Frontal cortex (tissue), 4 donors: ENCODE measurements at places on chromosomes 1 and 21.

- no peak for DNase-seq
Measured at GRCh38 chr1:109668123-109668775, 392 bp downstream of the GSTM2 start.

DNA sequence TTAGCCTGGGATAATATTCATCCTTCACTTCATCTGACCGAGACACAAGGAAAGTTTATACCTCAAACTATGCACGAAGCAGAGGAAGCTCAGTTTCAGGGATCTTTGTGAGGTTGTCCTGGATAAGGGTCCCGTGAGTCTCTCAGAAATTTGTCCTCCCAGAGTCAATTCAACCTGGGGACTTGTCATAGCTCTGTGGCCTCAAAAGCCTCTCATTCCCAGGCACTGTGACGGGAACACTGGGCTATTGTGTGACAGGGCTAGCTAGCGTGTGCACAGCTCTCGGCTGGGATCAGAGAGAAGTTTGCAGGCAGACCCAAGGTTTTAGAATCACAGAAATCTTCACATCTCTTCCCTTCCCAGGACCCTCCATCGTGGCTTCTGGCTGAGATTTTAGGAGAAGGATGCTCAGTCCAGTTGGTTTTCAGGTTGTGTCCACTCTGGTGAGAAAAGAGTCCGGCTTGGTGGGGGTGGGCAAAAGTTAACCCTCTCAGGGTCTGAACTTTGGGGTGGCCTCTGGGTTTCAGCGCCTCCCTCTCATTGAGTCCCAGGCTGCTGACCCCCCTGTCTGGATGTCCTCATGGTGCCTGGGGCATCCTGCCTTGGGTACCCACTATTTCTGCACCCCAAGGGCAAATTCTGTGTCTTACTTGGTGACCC, 20.4 kb upstream of the LBR start:
- DNase-seq, result no peak

GRCh38 chr1:226937940-226938725, 2.0 kb upstream of the COQ8A start:
- DNase-seq, result no peak

DNA sequence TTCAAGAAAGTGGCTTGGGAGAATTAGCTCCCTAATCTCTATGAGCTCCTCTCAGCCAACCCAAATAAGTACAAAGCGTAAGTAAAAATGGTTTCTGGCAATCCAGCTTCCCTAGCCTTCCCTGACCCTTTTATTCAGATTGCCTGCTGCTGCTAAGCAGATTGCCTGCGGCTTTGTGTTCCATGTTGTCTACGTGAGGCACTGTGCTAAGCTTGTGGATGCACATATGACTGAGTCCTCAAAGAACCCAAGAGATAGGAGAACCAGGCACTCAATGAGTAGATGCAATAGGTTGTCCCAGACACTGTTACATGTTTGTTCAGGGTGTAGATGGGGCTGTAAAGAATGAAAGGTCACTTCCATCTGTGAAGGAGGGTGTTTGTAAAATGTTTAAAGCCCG, 6.3 kb upstream of the OSBPL9 start:
- DNase-seq, result no peak

DNA sequence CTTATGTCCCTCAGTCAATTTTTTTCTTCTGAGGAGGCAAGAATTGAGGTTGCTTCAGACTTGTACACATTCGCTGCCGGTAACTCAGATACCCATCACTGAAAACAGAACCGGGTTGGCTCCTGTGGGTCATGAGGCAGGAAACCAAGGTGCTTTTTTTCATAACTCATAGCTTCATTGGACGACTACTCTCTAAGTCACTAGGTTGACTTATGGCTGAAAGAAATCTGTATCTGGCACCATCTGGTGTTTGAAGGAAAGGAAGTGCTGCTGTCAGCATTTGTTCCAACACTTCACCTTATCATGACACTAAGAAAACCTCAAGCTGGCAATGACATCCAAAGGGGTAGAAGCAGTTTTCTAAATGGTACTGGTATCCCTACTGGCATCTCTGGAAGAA, 82.3 kb downstream of the TBX19 start:
- no peak for DNase-seq

DNA sequence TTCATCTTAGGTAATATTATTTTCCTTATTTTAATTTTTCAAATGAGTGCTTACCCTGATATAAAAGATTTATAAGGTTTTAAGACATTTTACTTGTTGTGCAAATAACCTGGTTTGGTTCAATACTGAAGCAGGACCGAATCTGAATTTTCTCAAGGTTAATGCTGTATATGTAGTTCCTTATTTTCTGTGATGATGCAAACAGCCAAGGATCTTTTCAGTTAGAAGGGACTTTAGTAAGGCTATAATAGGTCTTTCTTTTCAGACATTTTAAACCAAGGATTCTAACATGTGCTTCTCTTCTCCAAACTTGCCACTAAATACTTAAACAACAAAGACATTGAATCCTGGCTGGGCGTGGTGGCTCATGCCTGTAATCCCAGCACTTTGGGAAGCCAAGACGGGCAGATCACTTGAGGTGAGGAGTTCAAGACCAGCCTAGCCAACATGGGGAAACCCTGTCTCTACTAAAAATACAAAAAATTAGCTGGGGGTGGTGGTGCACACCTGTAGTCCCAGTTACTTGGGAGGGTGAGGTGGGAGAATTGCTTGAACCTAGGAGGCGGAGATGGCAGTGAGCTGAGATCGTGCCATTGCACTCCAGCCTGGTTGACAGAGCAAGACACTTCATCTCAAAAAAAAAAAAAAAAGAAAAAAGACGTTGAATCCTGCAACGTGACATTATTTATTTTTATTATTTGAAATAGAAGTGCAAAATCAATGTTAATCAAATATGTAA, 3.2 kb upstream of the ARPC5 start:
- DNase-seq, result no peak

DNA sequence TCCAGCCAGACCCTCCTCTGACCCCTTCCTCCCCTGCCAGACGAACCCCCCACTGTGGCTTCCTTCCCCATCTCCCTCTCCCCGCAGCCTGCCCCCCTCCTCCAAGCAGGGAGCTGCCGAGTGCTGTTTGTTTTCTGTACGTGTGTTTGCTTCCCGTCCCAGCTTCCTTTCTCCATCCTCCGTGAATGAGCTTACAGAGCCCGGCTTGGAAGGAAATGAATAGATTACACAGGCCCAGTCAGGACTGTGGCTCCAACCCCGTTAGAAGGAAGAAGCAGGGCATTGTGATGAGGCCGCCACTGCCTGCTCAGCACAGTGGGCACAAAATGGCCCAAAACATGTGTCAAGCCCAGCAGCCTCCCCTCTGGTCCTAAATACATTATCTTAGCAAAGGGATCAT, 123.2 kb downstream of the IGSF21 start:
- no peak for DNase-seq

- DNase-seq, result no peak
Measured at GRCh38 chr1:43753422-43753821, 46.1 kb downstream of the ST3GAL3 start.

DNA sequence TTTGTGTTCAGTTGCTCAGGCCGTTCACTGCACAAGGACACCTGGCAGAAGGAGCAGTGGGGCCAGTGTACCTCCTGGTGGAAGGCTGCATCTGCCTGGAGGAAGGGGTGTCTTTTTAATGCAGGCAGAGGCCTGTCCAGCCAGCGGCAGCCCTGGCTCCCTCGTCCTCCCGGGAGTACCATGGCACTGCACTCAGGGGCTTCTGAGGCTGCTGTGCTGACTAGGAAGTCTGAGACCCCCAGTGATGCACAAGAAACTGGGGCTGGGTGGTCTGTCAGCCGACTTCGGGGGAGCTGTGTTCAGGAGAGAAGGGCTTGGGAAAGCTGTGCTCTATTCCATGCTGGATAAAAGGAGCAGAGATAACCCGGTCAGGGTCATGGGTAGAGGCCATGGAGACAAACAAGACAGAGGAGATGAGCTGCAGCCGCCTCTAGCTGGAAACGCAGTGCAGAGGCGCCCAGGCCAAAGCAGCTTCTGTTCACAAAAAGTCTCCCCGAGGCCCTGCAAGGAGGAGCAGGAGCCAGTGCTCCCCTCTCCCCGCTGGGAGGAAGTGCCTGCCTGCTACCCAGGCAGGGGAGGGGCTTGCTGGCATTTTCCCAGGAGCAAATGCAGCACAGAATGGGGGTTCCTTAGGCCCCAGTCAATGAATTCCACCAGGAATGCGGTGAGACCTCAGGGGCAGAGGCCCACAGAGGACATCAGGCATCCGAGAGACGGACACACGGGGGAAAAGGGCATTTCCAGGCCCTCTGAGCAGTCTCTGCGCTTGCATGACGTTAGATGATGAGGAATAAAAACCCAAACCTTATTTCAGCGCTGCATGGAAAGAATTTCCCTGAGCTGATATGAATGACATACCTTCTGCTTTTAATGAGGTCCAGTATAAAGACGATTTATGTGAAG, 17.2 kb upstream of the C2CD2 start:
- no peak for DNase-seq

DNA sequence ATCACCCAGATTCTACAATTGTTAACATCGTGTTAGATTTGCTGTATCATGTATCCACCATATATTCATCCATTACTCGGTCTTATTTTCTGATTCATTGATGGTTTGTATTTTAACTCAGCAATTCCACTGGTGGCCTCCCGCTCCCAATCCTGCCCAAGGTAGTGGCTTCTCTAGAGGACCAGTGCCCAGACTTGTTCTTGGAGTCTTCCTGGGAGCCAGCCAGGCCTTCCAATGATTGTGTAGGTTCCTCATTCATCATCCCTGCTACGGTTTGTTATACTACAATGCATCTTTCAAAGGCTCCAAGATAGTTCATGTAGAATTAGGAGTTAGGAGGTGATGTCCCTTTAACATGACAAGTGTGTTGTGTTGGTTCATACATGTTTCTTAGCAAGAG, 451.1 kb downstream of the SETD4 start:
- DNase-seq, result no peak

DNA sequence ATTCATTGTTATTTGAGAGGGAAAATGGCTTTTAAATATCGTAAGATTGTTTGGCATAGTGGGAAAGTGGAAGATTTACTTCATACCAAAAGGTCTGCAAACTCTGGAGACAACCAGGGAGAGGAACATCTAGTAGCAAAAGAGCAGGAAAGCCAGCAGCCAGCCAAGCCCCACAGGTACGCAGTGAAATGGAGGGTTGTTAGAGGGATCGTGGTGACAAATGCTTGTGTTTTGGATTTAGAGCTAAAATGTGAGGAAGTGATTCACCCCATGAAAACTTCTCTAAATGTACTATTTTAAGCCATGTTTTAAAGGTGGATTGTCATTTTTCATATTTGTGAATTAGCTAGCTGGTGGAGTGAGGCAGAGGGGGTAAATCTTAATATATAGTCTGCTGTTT, 69.3 kb downstream of the RPS6KC1 start:
- DNase-seq, result no peak

- no peak for DNase-seq
Measured at GRCh38 chr1:82465024-82465423, 664.3 kb downstream of the ADGRL2 start.

DNA sequence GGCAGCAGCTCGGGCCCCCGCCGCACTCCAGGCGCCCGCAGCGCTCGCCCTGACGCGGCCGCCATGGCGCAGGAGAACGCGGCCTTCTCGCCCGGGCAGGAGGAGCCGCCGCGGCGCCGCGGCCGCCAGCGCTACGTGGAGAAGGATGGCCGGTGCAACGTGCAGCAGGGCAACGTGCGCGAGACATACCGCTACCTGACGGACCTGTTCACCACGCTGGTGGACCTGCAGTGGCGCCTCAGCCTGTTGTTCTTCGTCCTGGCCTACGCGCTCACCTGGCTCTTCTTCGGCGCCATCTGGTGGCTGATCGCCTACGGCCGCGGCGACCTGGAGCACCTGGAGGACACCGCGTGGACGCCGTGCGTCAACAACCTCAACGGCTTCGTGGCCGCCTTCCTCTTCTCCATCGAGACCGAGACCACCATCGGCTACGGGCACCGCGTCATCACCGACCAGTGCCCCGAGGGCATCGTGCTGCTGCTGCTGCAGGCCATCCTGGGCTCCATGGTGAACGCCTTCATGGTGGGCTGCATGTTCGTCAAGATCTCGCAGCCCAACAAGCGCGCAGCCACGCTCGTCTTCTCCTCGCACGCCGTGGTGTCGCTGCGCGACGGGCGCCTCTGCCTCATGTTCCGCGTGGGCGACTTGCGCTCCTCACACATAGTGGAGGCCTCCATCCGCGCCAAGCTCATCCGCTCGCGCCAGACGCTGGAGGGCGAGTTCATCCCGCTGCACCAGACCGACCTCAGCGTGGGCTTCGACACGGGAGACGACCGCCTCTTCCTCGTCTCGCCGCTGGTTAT, 2.8 kb downstream of the KCNJ9 start:
- DNase-seq, result no peak

DNA sequence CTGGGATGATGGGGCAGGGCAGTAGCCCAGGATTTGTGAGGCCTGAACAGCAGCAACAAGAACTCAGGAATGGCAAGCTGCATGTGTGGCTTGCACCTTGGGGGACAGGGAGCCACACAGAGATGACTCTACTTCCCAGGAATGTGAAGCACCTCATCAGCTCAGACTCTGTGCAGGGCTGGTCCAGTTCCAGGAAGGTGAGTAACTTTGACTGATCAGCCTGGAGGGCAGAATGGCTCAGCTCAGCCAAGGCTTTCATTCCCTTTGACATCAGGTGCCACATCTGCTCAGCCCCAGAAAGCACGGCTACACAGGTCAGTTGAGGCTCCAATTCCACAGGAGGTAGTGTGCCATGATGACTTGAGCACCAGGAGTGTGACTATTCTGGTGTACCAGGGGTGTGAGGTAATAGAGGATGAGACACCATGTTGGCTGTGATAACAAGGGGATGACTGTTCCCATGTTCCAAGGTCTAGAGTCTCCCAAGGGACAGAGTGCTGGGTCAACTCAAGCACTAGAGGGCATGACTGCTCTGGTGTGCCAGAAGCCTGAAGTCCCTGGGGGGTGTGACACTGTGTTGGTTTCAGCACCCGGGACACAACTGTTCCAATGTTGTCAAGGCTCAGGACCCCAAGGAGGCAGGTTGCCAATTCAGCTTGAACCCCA, 625.8 kb upstream of the ADGRL2 start:
- no peak for DNase-seq

DNA sequence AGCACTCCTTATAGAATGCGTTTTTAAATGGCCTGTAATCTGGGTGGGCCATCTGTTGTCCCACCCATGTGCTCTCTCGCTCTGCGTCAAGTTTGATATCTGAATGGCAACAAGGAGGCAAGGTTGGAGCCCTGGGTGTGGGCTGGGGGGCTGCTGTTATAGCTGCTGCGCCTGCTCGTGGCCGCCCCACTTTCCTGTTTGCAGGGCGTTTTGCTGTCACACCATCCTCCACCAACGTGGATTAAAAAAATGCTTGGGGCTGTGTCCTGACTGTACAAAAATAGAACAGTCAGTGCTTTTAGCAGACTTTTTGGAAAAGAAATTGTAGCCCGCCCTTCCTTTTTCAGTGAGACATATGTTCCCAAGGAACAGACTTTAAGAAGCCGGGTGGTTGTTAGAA, 25.4 kb downstream of the UMODL1 start:
- DNase-seq, result no peak

GRCh38 chr1:166197597-166197996, 30.8 kb upstream of the FAM78B start:
- no peak for DNase-seq

- peak; percentile 26 for DNase-seq
Measured at GRCh38 chr1:43008115-43009060, 49.7 kb upstream of the SLC2A1 start.

GRCh38 chr1:81869307-81869706, 68.6 kb downstream of the ADGRL2 start:
- DNase-seq, result no peak
